A172 (cell line): ENCODE measurements at places on chromosomes 12 and 14. TPM values are rescaled to one million over a fixed set of nuclear protein-coding genes. Genes with fewer than 3 reads are reported as not detected.

CMTM5 gene
- total RNA-seq: not detected in 2 replicates

A2M gene
- not detected in 2 replicates for total RNA-seq

MYO1H gene
- not detected in 2 replicates for total RNA-seq

NUMB gene
- total RNA-seq: 19.8 and 26.9 TPM in 2 replicates

ADGRD1 gene
- 0.52 and 0.81 TPM in 2 replicates for total RNA-seq

LRRIQ1 gene
- total RNA-seq: 0.38 and 4.4 TPM in 2 replicates

ITPK1 gene
- total RNA-seq: 9.2 and 12.7 TPM in 2 replicates

BMAL2 gene
- total RNA-seq: 37.2 and 50.3 TPM in 2 replicates

TESPA1 gene
- not detected in 2 replicates for total RNA-seq

PRH2 gene
- not detected in 2 replicates for total RNA-seq
